ENCODE measurements at places on chromosomes 13 and 19.

DNA sequence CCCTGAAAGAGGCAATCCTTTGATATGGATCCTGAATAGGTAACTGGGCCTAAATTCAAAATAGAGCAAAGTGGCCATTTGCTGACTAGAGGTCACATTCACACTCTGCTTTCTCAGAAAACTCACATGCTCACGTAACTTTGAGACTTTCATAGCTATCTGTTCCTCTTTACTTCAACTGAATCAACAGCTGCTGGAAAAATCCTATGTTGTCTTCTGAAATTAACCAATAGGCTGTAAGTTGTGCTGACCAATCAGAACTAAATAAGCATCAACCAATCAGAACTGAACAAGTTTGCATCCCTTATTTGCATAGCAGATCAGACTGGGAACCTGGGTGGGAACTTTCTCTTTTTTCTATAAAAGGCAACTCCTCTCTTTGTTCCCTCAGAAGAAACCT is 24.0 kb upstream of the TBC1D4 start:
- no peak for DNase-seq

- DNase-seq = no peak
Observed at GRCh38 chr19:46728208-46728607, 11.3 kb upstream of the PRKD2 start.

DNA sequence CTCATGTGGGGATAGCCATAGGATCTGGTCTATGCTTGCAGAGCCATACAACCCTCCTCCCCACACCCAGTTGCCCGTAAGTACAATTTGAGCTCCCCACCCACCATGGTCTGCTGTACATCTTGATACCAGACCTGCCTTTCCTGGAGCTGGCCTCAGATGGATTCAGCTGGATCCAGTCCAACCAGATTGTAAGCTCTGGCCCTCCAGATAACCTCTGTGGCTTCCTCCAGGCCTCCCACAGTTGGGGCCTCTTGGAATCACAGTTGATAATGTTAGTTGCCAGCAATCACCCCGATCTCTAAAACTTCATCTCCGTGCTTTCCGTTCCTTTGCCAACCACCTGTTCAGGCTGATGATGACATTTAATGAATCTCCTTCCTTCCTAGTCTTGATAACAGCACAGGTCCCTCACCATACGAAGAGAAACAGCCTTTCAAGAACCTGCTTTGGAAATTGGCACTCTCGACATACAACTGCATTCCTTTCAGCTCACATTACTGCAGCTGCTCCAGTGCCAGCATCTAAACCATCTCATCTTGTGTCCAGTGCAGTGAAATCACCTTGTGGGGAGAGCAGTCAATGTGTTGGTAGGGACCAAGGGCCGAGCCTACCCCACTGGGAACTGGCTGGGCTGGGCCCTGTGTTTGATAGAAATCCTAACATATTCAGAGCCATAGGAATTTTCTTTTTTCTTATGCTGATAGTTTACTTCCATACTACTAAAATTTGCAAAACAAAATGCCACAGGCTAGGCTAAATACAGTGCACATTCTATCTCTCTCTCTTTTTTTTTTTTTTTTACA is 15.1 kb upstream of the FOXO1 start:
- no peak for DNase-seq

- DNase-seq = no peak
Observed at GRCh38 chr19:38531515-38531914, 86.2 kb downstream of the MAP4K1 start.

- DNase-seq = no peak
Observed at GRCh38 chr19:7395360-7396066, 46.8 kb downstream of the ARHGEF18 start.

- no peak for DNase-seq
Observed at GRCh38 chr13:37416291-37417059, 182.1 kb downstream of the POSTN start.

DNA sequence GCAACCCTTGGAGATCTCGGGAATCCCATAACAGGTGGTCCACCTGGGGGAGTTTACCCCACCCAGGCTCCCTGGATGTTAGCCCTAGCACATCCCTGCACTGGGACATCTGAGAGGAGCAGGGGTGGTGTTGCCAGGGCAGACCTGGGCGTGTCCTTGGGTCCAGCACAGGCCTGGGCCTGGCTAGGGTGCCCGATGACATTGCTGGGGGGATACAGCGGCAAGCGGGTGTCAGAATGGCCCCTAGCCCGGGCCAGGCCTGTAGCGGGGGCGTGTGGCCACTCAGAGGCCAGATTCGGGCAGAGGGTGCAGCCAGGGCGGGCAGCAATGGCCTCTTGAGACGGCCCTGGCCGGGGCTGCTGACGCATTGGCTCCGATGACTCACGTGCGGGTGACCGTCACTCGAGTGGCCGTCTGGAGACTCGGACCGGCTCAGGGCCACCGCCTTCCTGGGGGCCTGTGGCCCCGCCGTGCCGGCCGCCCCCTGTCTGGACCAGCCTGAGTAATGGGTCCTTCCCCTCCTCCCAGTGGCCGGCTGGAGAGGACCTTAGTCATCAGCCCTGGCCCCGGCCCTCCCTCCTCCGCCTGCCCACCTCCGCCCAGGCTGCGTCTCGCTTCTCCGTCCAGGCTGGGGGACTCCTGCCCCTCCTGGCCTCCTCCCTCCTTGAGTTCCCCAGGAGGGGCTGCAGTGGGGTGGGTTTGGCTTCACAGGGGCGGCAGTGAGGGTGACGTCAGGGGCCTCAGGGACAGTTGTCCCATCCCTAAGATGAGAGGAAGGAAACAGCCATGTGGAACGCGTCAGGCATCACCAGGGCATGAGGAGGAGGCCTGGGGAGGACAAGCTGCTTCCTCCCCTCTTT is 23.2 kb upstream of the CRTC1 start:
- DNase-seq = no peak

DNA sequence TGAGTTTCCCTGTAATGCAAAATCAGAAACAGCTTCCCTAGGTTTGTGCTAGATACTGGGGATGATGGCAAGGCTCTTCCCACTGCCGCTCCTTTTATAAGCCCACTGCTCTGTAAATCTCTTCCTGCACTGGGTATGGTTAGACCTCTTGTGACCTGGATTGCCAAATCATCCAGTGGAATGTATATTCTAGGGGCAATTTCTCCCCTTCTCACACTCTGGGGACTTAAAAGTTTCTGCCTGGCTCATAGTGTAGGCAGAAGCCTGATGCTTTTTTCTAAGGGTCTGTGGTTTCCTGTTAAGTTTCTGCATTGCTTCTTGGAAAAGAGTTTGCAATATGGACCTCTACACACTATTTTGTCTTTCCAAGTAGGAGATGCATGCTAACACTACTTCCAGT is 1582.0 kb upstream of the PCDH20 start:
- no peak for DNase-seq

GRCh38 chr19:41220811-41221210 is 1.8 kb downstream of the AXL start:
- no peak for DNase-seq

DNA sequence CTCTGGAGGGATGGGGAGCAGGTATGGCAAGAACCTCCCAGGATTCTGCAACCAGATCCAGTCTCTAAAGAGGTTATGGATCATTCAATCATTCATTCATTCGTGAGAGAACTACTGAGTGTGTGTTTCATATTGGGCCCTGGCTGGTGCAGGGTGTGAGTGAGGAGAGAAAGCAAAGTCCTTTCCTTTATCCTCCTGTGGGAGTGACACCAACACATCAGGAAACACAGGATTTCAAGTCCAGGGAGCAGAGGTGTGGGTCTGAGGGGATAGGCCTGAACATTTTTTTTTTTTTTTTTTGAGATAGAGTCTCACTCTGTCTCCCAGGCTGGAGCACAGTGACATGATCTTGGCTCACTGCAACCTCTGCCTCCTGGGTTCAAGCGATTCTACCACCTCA is 3.3 kb downstream of the CEACAM1 start:
- no peak for DNase-seq

DNA sequence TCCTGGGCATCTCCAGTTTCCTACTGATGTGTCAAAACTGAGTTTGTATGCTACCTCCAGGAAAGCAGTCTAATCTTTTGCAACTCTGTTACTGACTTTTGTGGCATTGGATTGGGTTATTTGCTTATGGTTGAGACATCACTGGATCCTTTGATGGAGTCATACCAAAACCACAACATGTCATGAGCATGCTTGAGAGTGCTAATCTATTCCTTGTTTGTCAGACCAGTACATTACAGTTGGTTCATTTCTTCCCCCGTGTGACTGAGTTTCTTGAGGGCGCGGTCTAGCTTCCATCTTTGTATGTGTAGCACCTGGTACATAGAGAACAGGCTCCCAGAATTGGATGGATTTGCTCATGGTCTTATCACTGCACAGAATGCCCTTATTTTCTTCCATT is 43.2 kb downstream of the SUGT1 start:
- no peak for DNase-seq

DNA sequence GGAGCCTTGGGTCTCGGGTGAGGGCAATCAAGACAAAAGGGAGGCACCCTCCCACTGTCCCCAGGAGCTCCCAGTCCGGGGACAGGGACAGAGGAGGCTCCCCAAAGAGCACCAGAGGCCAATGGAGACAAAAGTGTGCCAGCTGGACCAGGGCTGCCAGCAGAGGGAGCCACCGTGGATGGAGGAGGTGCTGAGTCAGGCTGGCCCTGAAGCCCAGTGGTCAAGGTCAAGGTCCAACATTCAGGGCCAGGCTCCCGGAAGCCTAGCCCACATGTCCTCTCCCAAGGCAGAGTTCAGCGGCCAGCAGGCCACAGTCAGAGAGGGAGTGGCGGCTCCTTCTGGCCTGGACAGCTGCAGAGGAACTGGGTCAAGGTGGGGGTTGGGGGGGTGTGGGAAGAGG is 8.4 kb downstream of the COL5A3 start:
- DNase-seq = no peak

GRCh38 chr13:61563645-61564044 is 148.0 kb upstream of the PCDH20 start:
- no peak for DNase-seq

DNA sequence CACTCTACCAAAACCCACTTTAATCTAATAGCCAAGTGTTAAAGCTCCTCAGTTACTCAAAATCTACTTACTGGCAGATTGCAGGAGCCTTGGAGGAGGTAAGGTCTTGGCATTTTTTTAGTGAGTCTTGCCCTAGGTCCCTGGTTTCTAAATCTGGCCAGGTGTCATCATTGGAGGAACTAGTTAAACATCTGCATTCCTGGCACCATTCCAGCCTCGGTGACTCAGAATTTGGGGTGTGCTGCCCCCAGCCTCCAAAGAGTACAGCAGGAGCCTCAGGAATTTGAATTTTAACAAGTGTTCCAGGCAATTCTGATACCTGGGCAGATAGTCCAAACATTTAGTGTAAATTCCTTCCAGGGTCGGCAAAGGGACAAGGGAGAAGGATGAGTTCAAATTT is 37.4 kb downstream of the KLF5 start:
- DNase-seq = no peak

DNA sequence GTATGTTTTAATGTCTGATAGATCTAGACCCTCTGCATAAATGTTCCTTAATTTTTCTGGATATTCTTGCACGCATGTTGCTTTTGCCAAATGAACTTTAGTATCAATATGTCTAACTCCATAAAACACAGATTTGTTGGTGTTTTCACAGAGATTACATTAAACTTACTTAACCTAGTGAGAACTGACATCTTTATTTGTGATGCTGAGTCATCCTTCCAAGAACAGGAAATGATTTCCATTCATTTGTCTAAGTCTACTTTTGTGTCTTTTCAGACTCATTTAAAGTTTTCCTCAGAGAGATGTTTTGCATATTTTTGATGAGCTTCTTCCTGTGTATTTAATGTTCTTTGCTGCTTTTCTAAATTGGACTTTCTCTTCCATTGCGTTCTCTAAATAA is 184.0 kb downstream of the SLC7A1 start:
- no peak for DNase-seq

- DNase-seq = no peak
Observed at GRCh38 chr19:8731428-8732169, 10.2 kb downstream of the OR2Z1 start.

GRCh38 chr13:47639738-47640447 is 361.2 kb downstream of the SUCLA2 start:
- no peak for DNase-seq

- DNase-seq = no peak
Observed at GRCh38 chr13:102960959-102961358, 105.3 kb downstream of the SLC10A2 start.

GRCh38 chr19:18021121-18021755 is 13.3 kb downstream of the ARRDC2 start:
- DNase-seq = peak; percentile 69

DNA sequence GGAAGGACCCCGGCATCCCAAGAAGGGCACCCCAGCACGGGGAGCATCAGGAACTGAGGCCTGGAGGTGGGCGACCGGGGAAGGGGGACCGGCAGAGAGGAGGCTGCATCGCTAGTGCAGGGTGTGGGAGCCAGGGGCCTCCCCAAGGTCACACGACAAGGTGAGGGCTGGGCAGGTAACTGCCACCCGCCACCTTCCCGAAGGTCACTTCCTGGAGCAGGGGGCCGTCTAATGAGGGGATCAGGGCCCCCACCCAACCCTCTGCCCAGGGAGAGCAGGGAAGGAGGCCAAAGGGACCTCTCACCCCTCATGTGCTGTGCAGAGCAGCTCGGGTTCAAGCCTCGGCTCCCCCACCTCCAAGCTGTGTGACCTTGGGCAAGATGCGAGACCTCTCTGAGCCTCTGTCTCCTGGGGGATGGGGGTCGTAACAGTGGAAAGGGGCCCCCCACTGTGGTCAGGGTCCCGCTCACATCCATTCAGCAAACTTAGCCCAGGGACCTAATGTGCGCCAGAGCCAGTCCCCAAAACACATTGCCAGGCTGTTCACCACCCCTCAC is 6.0 kb downstream of the ZBTB7A start:
- DNase-seq = no peak

GRCh38 chr13:110854866-110855265 is 60.0 kb downstream of the ANKRD10 start:
- no peak for DNase-seq

GRCh38 chr13:48232420-48233045 is 473 bp upstream of the ITM2B start:
- peak; percentile 45 for DNase-seq

GRCh38 chr13:29524176-29524575 is 71.3 kb downstream of the SLC7A1 start:
- DNase-seq = no peak

DNA sequence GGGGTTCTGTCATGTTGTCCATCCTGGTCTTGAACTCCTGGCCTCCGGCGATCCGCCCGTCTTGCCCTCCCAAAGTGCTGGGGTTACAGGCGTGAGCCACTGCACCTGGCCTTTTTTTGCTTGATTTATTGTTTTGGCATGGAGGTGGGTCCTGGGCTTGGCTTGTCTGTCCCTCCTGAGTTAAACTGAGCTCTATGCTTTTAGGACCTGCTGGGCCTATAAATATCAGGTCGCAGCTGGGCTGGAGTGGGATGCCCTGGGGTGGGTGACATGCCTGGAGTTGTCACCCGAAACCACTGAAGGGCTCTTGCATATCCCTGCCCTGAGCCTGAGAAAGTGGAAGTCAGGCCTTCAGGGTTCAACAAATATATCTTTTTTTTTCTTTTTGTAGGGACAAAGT is 5.5 kb downstream of the ARRDC5 start:
- DNase-seq = no peak
